ENCODE measurements at places on chromosomes 6 and 20. TPM values are rescaled to one million over a fixed set of nuclear protein-coding genes. Genes with fewer than 3 reads are reported as not detected.

DNA sequence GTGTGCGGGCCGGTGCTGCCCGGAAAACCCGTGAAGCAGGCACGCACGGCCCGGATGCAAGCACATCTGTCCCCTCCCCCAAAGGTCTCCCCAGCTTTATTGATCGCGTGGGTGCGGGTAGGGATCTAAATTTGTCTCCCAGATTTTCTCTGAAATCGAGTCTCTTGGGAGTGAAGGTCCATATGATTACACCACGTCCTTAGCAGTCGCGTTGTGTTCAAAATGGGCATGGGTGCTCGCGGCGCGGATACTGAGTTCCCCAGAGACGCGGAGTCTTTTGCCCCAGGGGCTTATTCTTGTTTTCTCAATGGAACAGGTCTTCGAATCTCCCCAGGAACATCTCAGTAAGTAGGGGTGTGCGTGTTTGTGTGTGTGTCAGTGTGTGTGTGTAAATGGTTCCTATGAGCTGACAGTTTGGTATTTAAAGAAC, 2.8 kb upstream of the ZNF292 start:
- DNase-seq: no peak

The NCOA3 gene
- 36.6 TPM for total RNA-seq

GRCh38 chr6:47520282-47520681, 42.7 kb downstream of the CD2AP start:
- DNase-seq: no peak

- DNase-seq: no peak
Observed at GRCh38 chr6:73309535-73309784, 44.6 kb downstream of the DPPA5 start.

The OTOR gene
- not detected for total RNA-seq

DNA sequence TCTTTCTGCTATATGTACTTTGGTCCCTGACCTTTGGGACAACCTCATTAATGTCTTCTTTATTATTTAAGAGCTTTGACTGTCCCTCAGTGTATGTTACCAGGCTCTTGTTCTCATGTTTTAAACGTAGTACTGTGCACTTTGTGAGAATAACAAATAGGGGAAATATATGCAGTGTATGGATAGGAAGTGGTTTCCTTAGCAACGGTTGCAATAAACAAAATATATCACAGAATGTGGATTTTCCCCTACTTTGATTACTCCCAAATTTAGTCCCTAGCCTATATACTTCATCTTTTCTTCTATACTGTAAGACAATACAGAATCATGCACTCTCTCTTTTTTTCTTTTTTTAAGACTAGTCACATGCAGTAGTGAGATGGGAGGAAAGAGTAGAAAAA, 123.8 kb upstream of the AKIRIN2 start:
- no peak for DNase-seq

- DNase-seq: no peak
Observed at GRCh38 chr6:164741938-164742451, 567.4 kb downstream of the C6orf118 start.

- peak; percentile 83 for DNase-seq
Observed at GRCh38 chr6:111482188-111482958, 645 bp downstream of the REV3L start.

- DNase-seq: no peak
Observed at GRCh38 chr20:1784586-1784985, 110.6 kb upstream of the SIRPA start.

The SCRT2 gene
- total RNA-seq: not detected

- no peak for DNase-seq
Observed at GRCh38 chr6:36605143-36605542, 11.0 kb downstream of the SRSF3 start.

DNA sequence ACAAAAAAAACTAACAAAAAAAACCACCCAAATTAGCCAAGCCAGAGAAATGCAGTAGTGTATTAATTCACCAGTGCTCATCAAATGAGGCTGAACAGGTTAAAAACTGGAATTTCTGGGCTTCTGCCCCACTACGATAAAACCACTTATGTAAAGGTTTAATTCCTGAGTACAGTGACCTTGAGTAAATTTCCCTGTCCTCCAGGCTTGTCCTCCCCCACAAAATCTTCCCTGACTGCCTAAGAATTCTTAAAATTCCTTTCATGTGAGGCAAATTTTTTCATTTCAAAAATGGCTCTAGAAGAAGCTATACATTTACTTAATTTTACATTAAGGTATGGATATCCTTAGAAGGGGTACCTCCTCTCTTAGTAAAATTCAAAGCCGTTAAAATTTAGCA, 80.1 kb upstream of the ID4 start:
- peak; percentile 69 for DNase-seq

GRCh38 chr6:56168596-56168995, 78.8 kb downstream of the COL21A1 start:
- peak; percentile 32 for DNase-seq

DNA sequence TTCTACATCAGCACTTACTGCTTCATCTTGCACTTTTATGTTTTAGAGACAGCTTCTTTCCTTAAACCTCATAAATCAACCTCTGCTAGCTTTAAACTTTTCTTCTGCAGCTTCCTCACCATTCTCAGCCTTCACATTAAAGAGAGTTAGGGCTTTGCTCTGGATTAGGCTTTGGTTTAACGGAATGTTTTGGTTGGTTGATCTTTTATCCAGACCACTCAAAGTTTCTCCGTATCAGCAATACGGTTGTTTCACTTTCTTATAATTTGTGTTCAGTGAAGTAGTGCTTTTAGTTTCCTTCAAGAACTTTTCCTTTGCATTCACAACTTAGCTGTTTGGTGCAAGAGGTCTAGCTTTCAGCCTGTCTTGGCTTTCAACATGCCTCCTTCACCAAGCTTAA, 40.4 kb downstream of the DNAAF9 start:
- DNase-seq: no peak

- peak; percentile 60 for DNase-seq
Observed at GRCh38 chr6:24332317-24332716, 25.5 kb downstream of the DCDC2 start.

The HLA-DQB1 gene
- total RNA-seq: not detected

Measured in GM23248 (cell line).